ENCODE measurements at places on chromosomes 3 and 15.

DNA sequence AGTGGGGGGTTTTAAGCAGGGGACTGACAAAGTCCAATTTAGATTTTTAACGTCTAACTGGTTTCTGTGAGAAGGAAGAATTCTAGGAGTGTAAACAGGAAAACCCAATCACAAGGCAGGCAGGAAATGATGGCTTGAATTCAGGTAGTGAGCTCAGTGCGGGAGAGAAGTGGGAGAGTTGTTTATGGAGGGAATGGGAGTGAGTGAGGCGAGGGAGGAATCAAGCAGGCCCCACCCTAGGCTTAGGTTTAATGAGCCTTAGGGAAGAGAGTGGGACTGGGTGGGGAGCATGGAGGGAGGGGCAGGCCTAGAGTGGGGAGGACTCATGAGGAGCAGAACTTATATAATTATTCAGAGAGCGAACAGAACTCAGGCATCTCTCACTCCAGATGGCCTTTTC, 17.9 kb downstream of the VIPR1 start:
- no peak for DNase-seq

GRCh38 chr15:34942363-34942762, 27.2 kb downstream of the AQR start:
- DNase-seq = no peak

- DNase-seq = no peak
These were observed 12.0 kb upstream of the DAPK2 start for GRCh38 chr15:64058279-64058678.

GRCh38 chr3:98536456-98537017, 4.8 kb downstream of the GPR15 start:
- no peak for DNase-seq

DNA sequence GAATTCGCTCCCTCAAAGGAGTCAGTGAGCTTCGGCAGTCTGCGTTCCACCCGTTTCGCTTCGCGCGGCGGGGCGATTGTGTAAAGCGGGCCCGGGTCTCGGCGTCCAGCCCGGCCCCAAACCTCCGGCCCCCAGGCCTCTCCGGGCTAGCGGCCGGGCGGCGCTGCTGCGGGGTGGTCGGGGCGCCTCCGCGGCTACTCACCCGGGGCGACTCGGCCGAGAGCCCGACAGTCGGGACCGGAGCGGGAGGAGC, 412 bp downstream of the CHDH start:
- DNase-seq = no peak

DNA sequence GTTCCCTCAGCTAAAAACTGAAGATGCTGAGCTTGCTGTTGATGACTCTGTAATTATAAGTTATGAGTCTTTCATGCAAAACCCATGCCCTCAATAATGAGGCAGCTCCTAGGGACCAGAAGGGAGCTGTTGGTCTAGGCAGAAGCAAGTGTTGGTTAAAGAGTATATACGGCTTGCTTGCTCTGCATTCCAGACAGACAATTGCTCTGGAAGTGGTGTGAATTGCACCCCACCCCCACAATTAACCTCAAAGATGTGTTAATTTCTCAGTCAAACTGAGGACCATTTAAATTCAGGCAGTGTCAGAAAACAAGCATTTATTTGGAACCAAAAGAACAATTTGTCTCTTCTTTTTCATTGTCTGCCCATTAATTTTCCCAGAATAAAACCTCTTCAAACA, 163.5 kb upstream of the EOMES start:
- no peak for DNase-seq

DNA sequence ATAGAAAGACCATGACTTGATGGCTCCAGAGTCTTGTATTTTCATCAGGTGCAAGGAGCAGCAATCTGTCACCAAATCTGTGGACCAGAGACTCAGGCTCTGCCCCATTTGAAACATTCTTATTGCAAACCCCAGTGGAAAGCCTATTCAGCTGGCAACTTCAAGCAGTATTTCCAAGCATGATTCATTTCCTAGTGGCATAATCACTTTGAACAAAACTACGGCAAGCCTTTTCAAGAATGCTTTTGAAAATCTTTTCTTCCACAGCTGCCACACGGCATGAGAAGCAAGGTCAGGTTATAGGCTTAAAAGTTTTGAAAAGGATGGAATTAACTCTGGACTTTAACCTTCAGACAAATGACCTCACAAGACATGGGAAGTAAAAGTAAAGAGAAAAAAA, 122.0 kb upstream of the BFSP2 start:
- no peak for DNase-seq

GRCh38 chr3:126474498-126475412, 936 bp downstream of the ZXDC start:
- peak; percentile 66 for DNase-seq

GRCh38 chr15:98503970-98504369, 144.4 kb upstream of the IGF1R start:
- DNase-seq = no peak

DNA sequence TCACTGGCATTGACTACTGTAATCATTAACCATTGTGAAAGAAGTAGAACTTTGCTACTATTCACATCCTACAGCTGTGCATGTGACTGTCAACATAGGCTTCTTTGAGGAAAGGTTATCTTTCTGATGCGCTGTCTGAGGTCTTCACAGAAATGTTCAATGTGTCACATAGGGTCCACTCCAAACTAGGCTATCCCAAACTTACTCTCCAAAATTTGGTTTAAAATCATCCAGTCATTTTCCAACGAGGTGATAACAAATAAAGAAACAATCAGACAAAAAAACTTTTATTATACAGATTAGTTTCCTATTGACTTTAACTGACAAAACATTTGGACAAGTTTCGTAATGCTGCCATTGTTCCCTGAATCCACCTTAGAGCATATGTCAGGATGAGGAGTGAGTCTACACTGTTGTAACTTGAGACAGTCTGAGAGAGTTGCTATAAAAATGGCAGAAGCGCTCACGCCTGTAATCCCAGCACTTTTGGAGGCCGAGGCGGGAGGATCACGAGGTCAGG, 511.6 kb downstream of the PLOD2 start:
- DNase-seq = no peak

- no peak for DNase-seq
These were observed 107.1 kb downstream of the DGKG start for GRCh38 chr3:186254676-186255650.

- DNase-seq = no peak
These were observed 47.0 kb upstream of the PPIB start for GRCh38 chr15:64209680-64210334.

DNA sequence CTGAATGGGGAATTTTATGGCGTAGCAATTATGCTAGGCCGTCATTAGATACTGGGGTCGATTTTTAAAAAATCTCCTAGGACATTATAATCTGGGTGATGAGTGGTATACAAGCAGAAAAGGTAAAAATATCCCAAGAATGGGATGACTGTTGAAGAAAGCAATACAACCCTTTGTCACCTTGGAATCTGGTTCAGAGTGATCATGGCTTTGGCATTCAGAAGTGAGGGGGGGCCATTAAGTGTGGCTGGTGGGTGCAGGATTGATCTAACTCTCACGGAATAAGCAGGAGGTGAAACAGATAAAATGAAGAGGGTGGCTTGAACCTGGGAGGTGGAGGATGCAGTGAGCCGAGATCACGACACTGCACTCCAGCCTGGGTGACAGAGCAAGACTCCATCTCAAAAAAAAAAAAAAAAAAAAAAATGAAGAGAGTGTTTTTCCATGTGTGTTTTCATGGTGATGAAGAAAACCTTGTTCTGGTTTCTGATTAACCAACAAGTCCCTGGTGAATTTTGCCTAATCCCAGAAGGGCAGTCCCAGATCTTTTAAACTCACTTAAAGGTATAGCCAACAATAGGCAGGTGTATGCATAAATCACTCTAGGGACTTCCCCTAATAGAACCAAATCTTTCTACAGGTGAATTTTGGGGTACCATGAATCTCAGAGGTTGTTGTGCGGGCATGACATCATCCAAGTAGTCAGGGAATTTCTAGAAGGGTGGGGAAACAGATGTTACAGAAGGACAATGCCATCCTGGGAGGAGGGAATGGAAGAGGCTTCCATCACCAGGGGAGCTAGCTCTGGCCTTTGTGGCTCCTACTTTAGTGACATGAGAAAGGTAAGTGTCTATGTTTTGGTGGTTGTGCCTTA, 3.1 kb upstream of the RAD54L2 start:
- DNase-seq = no peak

DNA sequence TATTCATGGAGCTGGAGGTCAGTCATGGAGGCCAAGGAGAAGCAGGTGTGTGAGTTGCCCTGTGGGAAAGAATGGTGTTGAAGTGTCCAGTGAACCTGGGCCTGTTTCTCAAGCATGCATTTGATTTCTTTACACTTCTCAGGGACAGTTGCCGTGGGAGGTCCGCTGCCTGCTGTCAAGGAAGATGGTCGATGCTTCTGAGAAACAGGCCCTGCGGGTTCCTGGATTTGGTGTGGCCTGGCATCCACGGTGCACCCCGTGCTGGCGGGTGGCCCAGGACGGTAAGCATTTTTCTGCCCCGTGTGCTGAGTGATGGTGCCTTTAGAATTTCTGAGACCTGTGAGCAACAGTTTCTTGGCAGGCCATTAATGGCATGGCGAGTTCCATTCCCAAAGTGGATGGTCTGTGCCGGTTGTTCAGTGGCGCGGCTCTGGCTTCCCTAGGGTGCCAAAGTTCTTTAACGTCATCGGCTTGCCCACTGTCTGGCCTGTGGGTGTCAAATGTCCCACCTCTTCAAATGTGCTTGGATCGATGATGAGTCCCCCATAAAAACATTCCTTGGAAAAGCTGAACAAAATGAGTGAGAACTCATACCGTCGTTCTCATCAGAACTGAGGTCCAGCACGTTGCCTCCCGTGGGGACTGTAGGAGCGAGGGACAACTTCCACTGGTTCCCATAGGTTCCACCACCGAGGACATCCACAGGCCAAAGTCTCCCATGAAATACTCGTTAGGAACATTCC, 107.2 kb downstream of the SNRPN start:
- DNase-seq = no peak

- no peak for DNase-seq
These were observed 10.0 kb downstream of the HEXA start for GRCh38 chr15:72365844-72366243.

- no peak for DNase-seq
These were observed 20.7 kb downstream of the POPDC2 start for GRCh38 chr3:119639494-119640350.

DNA sequence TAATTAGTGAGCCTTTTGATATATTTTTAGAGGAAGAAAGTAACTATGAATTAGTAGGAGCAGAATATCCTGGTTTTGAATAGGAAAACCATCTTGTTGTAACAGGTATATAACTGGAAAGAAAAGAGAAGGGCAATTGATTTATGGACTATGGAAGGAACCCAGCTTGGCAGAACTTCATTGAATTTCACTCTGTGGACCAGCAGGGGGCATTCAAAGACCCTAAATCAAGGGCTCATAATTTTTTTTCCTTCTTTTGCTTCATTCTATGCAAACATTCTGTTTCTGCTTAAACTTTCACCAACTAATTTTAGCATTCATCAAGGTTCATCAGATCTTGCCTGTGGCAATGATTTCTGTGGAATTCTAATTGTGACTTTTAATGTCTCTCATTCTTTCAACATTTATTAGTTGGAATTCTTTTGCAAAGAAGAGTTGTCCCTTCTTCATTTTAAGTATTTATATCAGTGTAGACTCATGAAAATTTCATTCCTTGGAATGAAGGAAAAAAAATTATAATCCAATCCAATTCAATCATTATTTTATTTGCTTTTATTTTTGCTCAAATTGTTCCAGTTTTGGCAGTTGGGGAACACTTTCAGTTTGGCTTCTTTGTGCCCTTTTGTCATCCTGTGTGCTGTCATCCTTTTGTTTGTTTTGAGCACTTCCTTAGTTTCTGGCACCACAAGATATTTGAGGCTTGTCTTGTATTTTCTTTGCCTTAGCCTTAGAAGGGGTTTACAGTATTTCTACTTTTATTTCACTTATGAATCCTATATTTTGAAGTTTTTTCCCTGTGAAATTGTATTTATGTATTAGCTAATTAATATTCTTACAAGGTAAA, 30.4 kb downstream of the NXPE3 start:
- no peak for DNase-seq

GRCh38 chr3:56468184-56469106, at the start of gene ERC2:
Gene ERC2, minus strand, starts transcription at chr3:56468467.
- DNase-seq = peak; percentile 49

- DNase-seq = no peak
These were observed 4.8 kb downstream of the SACM1L start for GRCh38 chr3:45693941-45694521.

- DNase-seq = no peak
These were observed 63.1 kb upstream of the MCTP2 start for GRCh38 chr15:94168250-94168649.

DNA sequence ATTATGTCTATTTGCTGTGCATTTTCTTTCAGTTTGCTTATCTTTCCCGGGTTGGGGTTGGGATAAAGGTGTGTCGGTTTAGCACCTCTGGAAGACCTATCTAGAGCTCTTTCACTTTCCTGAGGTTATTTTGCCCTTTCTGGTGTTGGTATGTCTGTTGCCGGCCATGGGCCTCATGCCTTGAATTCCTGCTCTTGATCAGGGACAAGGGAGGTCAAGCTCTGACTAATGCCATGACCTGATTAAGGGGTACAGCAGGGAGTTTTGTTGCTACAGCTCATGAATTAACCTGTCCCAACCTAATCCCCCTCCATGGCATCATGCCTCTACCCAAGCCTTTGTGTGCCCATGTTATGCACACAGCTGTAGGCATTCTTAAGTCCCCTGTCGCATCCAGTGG, 70.5 kb upstream of the GOLGA6B start:
- no peak for DNase-seq

- no peak for DNase-seq
These were observed 79.7 kb upstream of the ZNF280D start for GRCh38 chr15:56812961-56813360.

GRCh38 chr15:68213991-68214837, 9.1 kb upstream of the CALML4 start:
- no peak for DNase-seq

DNA sequence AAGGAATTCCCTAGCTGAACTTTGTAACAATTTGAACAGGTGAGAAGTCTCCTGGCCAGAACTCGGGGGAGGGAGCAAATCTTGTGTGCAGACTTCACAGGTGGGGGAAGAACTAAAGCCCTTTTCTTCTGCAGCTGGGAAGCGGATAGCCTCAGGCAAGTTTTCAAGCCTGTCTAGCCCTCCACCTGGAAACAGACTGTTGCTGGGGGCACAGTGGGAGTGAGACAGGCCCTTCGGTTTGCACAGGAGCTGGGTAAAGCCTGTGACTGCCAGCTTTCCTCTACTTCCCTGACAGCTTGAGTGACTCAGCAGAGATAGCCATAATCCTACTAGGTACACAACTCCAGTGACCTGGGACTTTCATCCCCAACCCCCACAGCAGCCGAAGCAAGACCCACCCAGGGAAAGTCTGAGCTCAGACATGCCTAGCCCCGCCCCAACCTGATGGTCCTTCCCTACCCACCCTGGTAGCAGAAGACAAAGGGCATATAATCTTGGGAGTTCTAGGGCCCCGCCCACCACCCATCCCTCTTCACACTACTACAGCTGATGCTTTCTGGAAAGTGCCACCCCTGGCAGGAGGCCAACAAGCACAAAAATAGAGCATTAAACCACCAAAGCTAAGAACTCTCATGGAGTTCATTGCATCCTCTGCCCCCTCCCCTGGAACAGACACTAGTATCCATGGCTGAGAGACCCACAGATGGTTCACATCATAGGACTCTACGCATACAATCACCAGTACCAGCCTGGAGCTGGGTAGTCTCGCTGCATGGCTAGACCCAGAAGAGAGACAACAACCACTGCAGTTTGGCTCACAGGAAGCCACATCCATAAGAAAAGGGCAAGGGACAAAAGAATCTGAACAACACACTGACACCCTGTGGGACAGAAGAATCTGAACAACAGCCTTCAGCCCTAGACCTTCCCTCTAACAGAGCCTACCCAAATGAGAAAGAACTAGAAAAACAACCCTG, 479.0 kb downstream of the RAP2B start:
- DNase-seq = no peak
